ENCODE measurements at places on chromosomes 6 and 20.

DNA sequence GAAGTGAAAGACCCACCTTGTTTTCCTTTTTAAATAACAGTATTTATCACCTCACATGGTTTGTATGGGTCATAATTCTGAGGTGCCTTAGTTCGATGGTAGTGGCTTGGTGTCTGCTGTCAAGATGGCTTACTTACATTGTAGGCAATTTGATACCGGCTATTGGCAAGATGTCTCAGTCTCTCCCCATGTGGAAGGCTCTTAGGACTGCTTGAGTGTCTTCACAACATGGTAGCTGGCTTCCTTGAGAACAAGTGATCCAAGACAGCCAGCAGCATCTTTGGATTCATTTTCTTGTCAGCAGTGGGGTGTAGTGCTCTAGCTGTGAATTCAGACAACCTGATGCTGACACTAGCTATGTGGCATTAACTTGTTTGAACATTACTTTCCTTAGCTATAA lies 70.1 kb downstream of the CBFA2T2 start:
- no peak for DNase-seq

GRCh38 chr6:43268782-43269272 lies 25.5 kb downstream of the TTBK1 start:
- DNase-seq: no peak

DNA sequence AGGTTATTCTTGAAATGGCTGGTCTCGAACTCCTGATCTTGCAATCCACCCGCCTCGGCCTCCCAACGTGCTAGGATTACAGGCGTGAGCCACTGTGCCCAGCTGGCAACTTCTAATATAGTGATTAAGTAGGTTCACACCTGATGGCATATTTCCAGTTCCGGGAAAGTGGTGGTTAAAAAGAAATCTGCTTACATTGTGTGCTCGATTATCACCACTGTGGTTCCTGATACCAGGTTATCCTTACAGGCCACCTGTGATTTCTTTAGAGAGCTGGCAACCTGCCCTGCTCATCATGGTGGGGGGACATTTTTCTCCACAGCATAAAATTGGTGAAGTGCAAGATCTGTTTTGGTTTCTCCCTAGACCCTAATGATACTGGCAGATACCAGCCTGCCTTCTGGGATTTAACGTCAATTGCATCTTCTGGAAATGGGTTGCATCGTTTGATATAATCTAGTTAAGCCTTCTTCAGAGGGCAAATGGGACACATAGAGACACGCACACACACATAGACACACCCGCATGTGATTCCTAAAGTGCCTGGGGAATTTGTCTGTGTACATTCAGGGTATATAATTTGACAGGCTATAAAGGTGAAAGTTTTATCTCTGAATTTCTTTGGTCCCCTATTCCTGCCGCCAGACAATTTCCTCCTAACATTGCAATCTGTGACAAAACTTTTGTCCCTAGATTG lies 49.7 kb upstream of the CITED2 start:
- no peak for DNase-seq

DNA sequence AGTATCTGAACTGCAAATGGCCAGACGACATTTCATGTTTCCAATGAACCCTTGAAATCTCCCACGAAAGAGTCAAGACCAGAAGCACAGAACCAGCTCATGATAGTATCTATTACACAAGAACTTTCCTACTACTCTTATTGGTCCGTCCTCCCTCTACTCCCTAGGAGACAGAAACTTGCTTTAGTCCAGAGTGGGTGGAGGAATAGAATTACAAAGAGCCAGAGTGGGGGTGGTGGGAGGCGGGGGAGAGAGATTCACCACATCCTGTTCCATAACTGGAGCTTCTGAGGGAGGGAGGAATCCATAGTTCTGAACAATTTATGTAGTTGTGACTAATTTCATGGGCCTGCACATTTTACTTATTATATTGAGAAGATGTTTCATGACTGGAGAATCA lies 18.5 kb upstream of the WFDC10A start:
- no peak for DNase-seq

DNA sequence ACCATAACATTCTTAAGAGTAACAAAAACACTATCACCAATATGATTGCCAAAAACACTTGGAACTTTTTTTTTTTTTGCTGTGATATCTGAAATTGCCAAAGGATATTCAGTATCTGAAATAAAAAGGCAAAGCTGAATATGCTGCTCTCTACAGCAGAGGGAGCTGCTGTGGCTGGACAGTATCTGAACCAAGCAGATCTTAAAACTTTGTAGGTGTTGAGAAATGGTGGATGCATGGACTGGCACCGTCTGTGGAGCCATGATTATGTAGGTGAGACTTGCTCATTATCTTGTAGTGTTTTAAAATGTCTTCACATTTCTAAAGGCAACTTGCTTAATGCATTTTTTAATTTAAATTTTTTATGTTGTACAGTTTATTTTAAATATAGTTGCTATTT lies 9.2 kb downstream of the PDCD2 start:
- DNase-seq: no peak

DNA sequence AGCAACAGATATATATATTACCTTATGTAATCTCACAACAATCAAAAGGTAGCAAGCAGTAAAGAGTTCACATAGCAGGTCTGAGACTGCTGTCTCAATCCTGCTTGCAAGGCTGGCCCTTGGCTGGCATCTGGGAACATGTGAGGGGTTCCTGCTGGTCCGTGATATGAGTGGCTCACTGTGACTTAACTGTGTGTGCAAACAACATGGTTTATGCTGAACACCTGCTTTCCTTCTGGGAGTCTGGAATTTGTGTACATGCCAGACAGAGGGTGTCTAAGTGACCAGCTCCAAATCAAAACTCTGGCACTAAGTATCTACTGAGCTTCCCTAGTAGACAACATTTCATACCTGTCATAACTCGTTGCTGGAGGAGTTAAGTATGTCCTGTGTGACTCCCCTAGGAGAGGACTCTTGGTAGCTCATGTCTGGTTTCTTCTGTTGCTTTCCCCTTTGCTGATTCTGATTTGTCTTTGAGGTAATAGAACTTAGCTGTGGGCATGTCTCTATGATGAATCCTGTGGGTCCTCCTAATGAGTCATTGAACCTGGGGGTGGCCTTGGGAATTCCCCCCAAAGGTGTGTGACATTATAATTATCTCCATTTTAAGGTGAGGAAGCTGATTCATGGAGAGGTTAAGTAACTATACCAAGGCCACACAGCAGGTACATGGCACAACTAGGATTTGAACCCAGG lies 131.6 kb upstream of the NEDD9 start:
- DNase-seq: no peak

- DNase-seq: no peak
Observed at GRCh38 chr6:124445581-124445980, 516.7 kb upstream of the RNF217 start.

DNA sequence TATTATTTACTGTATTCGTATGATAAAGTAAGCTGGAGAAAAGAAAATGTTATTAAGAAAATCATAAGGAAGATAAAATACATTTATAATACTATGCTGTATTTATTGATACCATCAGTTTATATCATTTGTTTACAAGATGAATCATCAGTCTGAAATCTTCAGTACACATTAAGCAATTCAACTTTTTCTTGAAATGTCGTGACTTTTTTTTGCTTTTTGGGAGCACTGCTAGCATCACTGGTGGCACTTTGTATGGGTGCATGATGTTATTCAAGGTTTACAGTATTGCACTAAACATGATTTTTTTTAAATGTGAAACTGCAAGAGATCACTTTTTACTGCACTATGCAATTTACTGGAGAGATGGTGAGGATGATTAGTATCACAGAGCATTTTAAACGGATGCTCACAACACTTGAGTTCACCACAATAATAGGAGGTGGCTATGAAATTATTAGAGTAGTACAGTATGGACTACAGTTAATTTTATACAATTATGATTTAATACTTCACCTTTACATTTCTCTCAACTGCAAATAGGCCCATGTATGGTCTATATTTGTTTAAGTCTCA lies 85.9 kb downstream of the SNAP25 start:
- DNase-seq: no peak

DNA sequence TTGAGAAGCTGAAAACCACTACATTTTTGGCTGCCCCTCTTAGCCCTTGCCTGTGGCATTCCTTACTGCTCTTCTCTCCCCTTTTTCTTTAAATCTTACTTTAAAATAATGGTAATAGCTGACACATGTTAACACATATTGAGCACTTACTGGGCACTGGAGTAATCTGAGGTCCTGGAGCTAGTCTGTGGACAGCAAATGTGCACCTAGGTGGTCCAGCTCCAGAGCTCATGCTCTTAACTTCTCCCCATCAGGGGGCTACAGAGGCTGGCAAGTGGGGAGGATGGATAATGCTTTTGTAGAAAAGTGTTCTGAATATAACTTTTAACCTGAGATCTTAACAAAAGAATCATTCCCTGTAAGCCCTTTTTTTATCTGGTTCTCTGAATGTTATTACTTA lies 74.8 kb downstream of the ADGRB3 start:
- DNase-seq: no peak

GRCh38 chr20:49635166-49635565 lies 67.2 kb upstream of the PTGIS start:
- DNase-seq: no peak

GRCh38 chr20:57391439-57392301 lies 474 bp downstream of the RBM38 start:
- no peak for DNase-seq

- no peak for DNase-seq
Observed at GRCh38 chr6:105596284-105596755, 193.4 kb upstream of the PREP start.
